CD4-positive, alpha-beta T cell treated with Interleukin-15 for 4 hours (primary cell): ENCODE measurements at places on chromosomes 7 and 10.
A peak's percentile ranks its signal among the peaks of the same experiment; 100 is the strongest.

GRCh38 chr10:64142395-64142794, 621.2 kb downstream of the REEP3 start:
- no peak for DNase-seq

DNA sequence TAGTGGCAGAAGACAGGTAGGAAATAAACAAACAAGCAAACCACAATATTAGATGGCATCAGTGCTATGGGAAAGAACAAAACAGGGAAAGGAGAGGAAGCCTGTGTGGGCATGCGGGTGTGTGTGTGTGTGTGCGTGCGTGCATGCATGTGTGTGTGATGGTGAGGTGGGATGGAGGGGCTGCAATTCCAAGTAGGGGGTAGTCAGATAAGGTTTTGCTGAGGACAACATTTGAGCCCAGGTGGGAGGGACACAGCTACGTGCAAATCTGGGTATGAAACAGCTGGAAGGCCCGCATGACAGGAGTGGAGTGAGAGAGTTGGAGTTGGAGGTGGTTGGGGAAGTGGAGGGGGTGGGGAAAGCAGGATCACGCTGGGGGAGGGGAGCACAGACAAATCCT, 121.0 kb upstream of the PARD3 start:
- DNase-seq: no peak

DNA sequence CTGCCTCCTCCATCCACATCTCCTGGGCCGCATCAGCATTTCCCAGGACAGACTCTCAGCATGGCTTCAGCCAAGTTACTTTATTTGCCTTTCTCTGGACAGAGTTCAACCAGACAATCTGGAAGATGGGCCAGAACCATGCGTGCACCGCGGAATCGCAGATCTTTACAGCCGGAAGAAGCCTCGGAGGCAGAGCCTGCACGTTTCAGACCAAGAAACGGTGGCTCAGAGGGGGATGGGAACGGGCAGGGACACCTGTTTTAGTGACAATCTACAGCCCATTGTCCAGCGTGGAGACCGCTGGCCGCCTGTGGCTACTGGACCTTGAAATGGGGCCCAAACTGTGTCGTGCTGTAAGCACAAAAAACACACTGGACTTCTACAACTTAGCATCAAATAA, 3.5 kb downstream of the VIPR2 start:
- DNase-seq: no peak

DNA sequence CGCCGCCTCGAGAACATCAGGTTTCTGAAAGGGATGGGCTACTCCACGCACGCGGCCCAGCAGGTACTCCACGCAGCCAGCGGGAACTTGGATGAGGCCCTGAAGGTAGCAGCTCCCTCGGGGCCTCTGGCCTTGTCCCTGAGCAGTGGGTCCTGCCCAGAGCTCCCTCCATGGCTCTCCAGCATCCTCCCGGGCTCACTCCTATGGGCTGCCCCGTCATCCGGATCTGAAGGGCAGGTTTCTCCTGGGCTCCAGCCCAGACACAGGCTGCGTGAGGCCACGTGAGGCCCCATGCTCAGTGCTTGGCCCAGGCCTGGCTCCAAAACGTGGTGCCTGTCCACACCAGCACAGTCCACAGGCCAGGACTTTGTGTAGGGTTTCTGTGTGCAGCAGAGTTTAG, 32.5 kb downstream of the NUB1 start:
- no peak for DNase-seq

DNA sequence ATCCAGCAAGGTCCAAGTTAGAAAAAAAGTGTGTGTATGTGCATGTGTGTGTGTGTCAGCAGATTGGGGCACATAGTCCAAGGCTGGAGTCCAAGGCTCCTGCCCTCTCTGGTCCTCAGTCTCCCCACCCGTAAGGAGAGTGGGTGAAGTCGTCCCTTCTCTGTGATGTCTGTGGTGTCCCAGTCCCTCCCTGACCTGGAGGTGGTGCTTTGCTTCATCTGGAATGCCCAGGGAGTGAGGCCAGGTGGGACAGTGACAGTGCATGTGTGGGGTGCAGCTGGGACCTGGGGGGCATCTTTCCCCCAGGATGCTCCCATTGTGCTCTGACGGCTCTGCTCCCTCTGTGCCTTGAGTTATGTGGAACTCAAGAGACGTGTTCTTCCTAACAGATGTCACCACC, 18.0 kb downstream of the AQP1 start:
- DNase-seq: no peak

DNA sequence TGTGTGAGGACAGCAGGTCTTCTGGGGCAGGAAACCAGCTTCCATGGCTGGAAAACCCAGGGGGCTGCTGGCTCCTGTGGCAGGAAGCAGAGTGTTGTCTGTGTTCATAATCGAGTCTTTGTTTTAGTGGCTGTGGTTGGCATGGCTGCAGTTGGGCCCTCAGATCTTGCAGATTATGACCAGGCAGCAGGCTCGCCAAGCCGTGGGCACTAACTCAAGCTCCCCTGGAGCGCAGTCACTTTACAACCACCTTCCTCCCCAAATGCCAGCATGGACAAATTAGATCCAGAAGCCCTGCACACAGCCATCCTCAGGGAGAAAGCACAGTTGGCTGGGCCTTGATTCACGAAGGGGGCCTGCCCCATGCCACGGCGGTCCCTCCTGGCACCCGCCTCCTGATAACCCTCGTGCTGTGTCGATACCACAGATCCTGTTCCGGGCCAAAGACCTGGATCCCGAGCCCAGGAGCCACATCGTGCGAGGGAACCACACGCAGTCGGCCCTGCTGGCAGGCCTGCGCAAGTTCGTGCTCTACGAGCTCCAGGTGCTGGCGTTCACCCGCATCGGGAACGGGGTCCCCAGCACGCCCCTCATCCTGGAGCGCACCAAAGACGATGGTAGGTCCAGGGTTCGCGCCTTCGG, 552.5 kb upstream of the FOXK1 start:
- DNase-seq: no peak

- no peak for DNase-seq
Observed at GRCh38 chr7:31882187-31882586, 188.0 kb downstream of the PDE1C start.

DNA sequence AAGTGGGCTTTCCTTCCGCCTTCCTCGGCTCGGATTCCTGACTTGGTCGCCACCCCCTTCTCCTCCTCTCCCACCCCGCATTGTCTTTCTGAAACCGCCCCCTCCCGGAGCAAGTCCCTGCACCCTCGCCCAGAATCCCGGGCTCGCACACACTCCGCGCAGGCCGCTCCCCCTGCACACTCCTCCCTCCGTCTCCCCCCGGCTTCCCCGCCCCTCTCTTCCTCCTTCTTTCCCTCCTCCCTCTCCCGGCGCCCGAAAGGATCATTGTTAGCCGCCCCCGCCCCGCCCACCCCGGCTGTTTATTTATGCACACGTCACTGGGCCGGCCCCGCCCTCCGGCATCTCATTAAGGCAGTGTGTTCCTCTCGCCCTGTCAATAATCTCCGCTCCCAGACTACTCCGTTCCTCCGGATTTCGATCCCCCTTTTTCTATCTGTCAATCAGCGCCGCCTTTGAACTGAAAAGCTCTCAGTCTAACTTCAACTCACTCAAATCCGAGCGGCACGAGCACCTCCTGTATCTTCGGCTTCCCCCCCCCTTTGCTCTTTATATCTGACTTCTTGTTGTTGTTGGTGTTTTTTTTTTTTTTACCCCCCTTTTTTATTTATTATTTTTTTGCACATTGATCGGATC, at the start of gene TCF7L2:
Gene TCF7L2, plus strand, starts transcription at position 373 of the 633 bp plus-strand sequence. CDS start 510 bp downstream, outside the sequence.
- peak; percentile 50 for DNase-seq

GRCh38 chr7:134988161-134988560, 1.9 kb downstream of the AGBL3 start:
- no peak for DNase-seq

- DNase-seq: no peak
Observed at GRCh38 chr7:110148054-110148453, 942.9 kb upstream of the LRRN3 start.

DNA sequence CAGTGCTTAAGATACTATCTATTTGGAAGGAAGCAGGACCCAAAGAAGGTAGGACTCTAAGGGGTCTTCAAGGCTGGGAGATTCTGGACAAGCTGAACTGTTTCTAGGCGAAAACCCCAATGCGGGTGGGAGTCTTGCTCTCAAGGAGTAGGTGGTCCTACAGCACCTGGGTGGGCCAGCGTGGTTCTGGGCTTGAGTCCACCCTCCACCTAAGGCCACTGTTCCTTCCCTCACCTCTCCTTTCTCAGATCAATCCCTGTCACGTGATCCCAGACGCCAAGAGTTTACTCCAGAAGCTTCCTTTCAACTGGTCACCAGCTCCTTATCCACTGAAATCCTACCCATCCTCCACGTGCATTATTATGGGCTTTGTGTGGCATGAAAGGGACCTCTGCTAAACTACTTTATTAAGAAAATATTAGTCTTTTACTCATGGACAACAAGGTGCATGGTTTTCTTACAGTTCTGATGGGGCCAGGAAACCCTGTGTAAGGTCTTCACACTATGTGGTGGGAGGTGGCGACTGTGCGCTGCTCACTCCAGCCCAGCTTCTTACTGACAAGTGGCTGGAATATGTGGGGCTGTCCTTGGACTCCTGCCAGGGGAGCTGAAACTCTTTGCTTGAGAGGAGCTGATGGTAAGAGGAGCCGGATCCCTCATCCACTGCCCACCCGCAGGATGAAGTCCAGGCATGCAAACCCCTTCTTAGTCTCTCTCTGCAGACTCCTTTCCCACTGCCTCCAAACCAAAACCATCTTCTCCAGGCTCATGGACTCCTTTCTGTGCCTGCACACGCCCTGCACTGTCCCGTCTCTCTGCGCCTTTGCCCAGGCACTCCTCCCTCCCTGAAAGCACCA, 1.6 kb downstream of the ZNF746 start:
- no peak for DNase-seq

- DNase-seq: no peak
Observed at GRCh38 chr7:132438926-132439325, 137.3 kb downstream of the PLXNA4 start.

GRCh38 chr7:108368466-108368865, 87.8 kb downstream of the NRCAM start:
- DNase-seq: no peak

DNA sequence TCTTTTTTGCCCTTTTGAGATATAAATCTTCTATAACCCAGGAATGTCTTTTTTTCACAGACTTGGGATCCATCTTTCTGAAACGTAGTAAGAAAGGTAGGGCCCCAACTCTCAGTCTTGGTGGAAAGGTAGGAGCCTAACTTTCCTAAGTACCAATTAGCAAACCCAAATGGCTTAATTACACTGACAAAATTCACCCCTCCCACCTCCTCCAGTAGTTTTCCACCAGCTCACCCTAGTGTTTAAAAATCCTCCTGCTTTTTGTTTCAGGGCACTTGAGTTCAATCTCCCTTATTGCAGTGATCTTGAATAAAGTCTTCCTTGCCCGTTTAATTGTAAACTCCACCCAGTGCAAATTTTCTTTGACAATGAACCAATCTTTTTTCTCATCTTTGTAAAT, 600.0 kb downstream of the PHTF2 start:
- DNase-seq: no peak

DNA sequence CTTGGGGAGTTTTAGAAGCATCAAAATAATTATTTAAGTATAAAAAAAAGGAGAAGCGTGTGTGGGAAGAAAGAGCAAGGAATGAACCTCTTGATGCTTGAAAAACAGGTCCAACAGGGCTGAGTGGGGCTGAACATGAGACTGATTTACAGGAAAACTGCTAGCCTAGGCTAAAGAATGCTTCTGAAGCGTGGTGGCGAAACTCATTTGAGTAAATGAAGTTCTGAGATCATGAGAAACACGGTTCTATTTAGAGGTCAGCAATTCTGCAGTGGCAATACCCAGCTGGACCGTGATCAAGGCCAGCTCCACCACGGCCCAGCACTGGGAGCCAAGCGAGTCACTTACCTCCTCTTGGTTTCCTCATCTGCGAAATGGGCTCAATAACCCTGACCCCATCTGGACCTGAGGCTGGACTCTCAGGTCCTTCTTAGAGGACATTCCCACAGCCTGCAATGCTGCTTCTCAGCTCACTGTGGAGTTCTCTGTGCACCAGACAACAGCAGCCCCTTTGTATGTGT, 140.1 kb upstream of the ADAM12 start:
- DNase-seq: no peak

DNA sequence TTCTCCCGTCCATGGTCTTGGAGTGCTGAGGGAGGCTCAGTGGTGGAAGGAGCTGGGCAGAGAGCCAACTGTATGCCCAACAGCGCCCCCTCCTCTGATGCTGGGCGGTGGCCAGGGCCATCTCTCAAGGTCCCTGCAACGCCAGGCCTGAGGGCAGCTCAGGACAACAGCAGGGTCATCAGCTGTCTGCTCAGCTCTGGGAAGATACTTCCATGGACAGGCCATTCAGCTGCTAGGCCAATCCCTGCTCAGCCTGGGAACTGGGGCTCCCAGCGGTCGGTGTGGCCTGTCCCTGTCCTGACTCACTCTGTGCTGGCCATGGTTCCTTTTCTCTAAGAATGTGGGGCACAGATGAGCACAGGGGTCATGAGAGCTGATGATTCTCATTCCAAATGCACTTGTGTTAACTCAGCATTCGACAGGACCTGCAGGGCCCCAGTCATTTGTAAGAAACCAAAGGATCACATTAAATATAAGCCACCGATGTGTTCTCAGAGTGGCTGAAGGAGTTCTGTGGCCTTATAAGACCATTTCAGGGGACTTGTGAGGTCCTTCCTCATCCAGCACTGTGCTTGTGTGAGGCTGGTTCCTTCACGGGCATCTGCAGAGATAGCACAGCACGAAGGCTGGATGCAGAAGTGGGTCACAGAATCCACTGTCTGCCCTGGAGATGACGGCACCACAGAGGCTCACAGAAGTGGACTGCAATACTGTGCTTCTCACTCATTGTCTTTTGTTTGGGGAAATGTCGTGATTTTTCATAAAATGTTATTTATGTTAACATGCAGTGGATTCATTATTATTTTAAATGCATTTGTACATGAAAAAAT, 73.0 kb downstream of the ADCY1 start:
- DNase-seq: no peak

- DNase-seq: no peak
Observed at GRCh38 chr7:55591282-55591931, 19.1 kb upstream of the VOPP1 start.

DNA sequence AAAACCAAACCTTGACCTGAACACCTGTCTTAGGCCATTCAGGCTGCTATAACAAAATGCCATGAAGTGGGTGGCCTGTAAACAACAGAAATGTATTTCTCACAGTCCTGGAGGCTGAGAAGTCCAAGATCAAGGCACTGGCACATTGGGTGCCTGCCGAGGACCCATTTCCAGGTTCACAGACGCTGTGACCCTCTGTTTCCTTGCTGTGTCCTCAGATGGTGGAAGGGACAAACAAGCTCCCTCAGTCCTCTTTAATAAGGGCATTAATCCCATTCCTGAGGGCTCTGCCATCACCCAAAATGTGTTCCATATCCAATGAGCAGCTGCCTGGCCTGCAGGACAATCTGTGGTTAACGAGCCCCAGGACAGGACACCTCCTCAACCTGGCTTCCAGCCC, 67.6 kb downstream of the ITGB1 start:
- DNase-seq: no peak

- DNase-seq: no peak
Observed at GRCh38 chr10:85044-85443, 35.9 kb upstream of the TUBB8 start.

DNA sequence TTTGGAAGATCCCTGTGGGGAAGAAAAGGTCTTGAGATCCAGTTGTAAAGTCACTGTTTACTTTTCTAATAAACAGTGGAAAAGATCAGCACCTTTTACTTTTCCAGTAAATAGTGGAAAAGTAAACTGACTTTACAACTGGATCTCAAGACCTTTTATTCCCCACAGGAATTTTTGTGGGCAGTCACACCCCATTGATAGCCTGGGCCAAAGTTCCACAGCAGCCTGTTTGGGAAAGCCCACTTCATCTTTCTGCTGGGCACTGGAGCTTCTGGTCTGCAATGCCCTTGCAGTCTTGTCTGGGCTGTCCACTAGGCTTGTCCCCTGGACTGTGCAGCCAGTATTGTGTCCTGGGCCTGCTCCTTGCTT, 50.2 kb downstream of the ADCY1 start:
- no peak for DNase-seq
